Globus pallidus (tissue), 1 donor: ENCODE measurements at places on chromosomes 7 and 10.
A peak's percentile ranks its signal among the peaks of the same experiment; 100 is the strongest.

DNA sequence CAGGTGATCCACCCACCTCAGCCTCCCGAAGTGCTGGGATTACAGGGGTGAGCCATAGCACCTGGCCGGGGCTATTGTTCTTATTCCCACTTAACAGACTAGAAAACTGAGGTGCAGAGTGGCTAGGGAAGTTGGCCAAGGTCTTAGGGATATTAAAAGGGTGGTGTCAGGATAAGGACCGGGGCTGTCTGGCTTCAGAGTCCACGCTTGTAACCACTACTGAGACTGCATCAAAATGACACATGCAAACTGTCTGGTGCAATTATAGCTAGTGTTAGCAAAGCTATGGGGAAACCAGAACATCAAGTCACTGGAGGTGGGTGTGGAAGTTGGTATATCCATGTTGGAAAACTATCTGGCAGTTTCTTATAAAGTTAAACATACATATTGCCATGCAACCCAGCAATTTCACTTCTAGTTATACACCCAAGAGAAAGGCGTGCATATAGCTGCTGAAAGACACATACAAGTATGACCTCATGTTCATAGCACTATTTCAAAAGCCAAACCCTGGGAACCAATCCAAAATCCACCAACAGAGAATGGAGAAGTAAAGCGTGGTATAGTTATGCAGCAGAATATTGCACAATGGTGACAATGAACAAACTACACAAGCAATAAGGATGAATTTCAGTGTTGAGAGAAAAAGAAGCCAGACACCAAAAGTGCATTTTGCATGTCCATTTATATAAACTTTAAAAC, 33.9 kb upstream of the EEPD1 start:
- DNase-seq = peak; percentile 26

- DNase-seq = no peak
Measured at GRCh38 chr10:97261656-97262055, 30.8 kb downstream of the ARHGAP19 start.

DNA sequence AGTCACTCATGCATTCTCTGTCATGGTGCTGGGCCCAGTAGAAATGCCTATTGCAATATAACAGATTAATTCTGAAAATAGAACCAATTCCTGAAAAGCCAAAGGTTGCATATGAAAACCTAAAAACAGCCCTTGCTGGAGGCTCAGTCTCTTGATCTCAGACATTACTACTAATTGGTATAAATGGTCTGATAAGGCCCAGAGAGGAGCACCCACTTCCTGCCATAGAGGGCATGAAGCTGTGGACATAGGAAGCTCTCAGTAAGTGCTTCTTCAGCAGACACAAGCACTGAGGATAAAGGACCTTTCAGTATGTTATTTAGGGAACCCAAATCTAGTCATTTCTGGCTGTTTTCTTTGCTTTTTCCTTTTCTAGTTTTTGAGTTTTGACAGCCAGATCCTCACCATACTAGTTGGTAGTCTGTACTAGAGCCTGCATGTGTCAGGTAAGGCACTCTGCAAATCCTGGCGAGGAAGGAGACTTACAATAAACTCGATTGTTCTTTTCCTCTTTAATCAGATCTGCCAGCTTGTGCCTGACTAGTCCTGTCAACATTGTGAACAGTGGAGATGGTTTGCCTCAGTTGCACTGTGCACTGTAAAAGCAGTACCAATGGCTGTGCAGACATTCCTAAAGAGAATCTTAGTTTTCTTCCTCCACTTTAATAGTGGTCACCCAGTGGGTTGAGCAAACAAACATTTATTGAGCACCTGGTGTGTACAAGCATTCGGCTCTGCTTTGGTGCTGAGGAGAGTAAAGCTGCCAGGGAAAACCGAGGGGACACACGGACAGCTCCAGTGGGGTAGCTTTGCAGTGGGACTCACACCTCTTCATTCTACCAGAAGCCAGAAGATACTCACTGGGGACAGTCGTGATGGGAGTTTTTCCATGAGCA, 140.9 kb downstream of the CHN2 start:
- DNase-seq = no peak

GRCh38 chr10:53601260-53601875, 828.8 kb upstream of the MBL2 start:
- peak; percentile 42 for DNase-seq

- no peak for DNase-seq
Measured at GRCh38 chr10:17673471-17674061, 29.6 kb downstream of the STAM start.

GRCh38 chr10:114932945-114933344, 5.0 kb upstream of the TRUB1 start:
- DNase-seq = no peak

- no peak for DNase-seq
Measured at GRCh38 chr10:323651-324293, 188.5 kb downstream of the ZMYND11 start.

DNA sequence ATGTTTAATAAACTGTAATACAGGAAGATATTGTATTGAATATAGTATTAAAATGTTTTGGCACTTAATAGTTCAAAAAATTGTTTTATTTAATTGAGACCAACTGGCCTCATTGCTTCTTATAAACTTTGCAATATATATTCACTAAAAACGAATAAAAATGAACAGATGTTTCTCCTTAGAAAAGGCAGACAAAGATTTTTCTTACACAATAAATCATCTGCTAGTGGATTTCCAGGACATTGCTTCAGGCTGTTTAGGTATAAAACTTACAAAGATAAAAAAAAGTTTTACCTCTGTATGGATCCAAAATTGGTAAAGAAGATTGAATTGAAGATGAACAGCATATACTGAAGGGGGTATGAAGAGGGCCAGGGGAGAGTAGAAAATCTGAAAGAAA, 143.6 kb downstream of the AGMO start:
- no peak for DNase-seq

- no peak for DNase-seq
Measured at GRCh38 chr10:132376394-132376851, 20.6 kb upstream of the PWWP2B start.

- no peak for DNase-seq
Measured at GRCh38 chr10:103661198-103661950, 167.9 kb downstream of the NEURL1 start.

GRCh38 chr7:78172267-78172757, 373.7 kb downstream of the PHTF2 start:
- DNase-seq = no peak

DNA sequence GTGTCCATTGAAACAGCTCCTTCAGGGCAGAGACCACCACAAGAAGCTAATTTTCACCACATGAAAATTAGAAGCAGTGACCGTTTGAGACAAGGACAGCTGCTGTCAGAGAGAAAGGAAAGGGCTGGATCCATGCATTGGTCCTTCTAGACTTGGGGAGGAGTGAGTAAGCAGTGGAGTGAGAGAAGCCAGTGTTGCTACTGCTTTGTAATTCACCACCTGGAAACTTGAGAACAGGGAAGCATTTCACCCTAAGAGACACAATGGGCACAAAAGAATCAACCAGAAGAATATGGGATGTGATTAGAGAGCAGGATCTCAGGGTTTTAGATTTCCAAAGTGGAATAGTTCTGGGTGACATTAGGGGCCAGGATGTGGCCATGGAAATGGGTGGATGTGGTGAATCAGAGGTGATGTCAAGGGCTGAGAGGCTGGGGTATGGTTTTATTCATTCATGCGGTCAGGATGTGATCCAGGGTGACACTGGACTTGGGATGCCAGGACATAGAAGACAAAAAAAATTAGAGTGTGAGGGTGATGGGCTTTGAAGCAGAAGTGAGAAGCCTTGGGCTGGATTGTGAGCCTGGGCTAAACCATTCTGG, 61.6 kb downstream of the DENND11 start:
- DNase-seq = no peak

DNA sequence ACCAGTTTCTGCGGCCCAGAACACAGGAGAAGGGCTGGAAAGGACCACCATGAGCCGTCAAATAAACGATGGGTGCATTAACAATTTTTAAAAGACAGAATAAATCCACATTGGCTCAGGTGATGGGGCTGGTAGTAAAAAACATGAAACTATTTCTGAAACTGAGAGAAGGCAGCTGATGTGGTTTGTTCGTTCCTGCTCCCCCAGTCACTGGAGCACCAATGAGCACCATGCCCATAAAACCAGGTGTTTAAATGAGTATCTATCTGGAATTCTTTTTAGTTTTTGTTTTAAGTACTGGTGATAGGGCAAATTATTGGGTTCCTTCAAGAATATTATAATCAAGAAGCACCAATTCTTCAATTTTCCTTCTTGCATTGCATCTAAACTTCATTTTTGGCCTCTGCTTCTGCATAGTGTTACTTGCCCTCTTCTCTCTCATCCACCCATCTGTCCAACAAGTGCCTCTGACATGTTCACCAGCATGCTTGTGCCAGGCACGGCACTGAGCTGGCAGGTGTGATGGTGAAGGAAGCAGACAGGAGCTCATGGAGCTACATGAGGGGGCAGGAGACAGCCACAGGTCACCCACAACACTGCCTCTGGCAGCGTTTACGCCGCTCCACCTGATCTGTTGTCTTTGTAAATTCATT, 65.5 kb downstream of the LARP4B start:
- DNase-seq = no peak

GRCh38 chr10:24041034-24041433, 167.9 kb upstream of the KIAA1217 start:
- no peak for DNase-seq

GRCh38 chr7:53600296-53600695, 564.9 kb downstream of the POM121L12 start:
- no peak for DNase-seq

- no peak for DNase-seq
Measured at GRCh38 chr10:123552760-123553554, 113.2 kb upstream of the GPR26 start.

GRCh38 chr10:103204353-103205255, 11.5 kb upstream of the NT5C2 start:
- no peak for DNase-seq

GRCh38 chr10:29250066-29250465, 38.8 kb upstream of the LYZL1 start:
- DNase-seq = no peak

GRCh38 chr7:71132377-71133231, 660 bp downstream of the GALNT17 start:
- no peak for DNase-seq

- no peak for DNase-seq
Measured at GRCh38 chr10:33212061-33212748, 122.3 kb downstream of the NRP1 start.

GRCh38 chr7:117176206-117176605, 146.7 kb downstream of the WNT2 start:
- DNase-seq = no peak

- DNase-seq = no peak
Measured at GRCh38 chr7:39651265-39651664, 27.9 kb downstream of the RALA start.

DNA sequence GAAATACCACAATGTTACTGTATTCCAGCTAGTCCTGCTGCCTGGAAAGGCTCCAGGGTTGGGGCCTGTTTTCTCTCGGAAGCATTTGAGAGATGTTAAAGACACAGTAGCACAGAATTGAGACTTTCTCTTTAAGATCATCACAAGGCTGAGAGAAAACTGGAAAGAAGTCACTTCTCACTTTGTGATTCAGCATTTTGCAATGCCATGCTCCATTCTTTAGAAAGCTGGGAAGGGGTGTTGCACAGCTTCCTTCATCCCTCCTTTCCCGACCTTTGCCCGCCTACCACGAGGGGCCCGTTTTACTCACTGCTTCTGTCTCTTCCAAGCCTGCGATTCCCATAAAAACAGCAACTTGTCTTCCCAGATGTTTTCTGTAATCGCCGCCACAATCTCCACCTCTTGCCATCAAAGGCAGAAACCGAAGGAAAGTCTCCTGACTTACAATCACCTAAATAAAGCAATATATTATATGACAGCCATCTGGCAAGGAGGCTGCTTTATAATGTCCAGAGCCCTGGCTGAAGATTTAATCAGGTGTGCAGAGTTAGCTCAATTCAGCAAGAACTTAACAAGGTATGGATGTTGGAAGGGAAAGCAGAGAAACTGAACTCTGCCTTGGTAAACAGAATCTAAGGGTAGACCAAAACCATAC, 18.9 kb downstream of the NOD1 start:
- no peak for DNase-seq

GRCh38 chr7:156419782-156420181, 220.8 kb upstream of the RNF32 start:
- no peak for DNase-seq

- no peak for DNase-seq
Measured at GRCh38 chr7:133550145-133550544, 297.3 kb downstream of the EXOC4 start.

DNA sequence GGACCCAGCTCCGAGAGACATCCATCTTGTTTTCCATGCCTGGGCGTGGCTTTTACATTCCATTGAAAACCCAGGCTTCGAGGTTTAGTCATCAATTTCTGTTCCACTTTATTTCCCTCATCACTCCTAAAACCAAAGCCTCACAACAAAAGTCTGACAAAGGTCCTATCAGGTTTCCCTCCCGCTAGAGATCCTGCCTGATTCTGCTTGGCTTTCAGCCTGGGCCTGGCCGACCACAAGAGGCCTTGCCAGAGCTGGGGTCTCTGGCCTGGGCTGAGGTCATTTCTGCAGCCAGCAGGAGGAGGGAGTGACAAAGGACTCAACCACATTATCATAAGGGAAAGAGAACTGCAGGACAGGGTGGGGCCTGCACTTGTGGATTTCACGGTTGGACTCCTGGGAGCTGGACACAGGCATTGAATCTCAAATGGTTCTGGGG, 167.0 kb downstream of the FANK1 start:
- DNase-seq = no peak

- DNase-seq = no peak
Measured at GRCh38 chr7:69418869-69419670, 179.2 kb upstream of the AUTS2 start.

DNA sequence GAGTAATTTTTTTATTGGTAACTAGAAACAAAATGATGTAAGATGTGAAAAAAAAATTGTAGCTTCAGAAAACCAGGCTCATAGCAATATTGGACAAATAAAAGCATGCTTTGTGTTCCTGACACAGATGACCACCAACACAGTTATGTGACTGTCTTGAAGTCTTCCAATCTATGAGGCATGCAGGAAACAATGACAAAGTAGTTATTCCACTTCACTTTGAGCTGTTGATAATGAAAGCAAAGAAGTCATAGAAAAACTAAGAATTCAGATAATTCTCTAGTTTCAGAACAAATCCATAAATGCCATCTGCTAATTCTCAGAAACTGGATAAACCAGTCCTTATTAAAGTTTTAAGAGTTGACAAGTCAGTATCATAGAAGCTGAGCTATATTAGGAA, 378.4 kb upstream of the SEMA3D start:
- peak; percentile 1 for DNase-seq

GRCh38 chr10:75695994-75696393, 264.6 kb downstream of the LRMDA start:
- no peak for DNase-seq

GRCh38 chr10:36345807-36346206, 703.7 kb upstream of the FZD8 start:
- DNase-seq = peak; percentile 50
